ENCODE measurements at places on chromosomes 3 and 15.

- DNase-seq = no peak
Measured at GRCh38 chr3:151230646-151231045, 27.6 kb upstream of the GPR171 start.

GRCh38 chr3:128040660-128041059 lies 11.6 kb upstream of the SEC61A1 start:
- no peak for DNase-seq

GRCh38 chr3:165206454-165207266 lies 10.5 kb upstream of the SLITRK3 start:
- DNase-seq = peak; percentile 73

DNA sequence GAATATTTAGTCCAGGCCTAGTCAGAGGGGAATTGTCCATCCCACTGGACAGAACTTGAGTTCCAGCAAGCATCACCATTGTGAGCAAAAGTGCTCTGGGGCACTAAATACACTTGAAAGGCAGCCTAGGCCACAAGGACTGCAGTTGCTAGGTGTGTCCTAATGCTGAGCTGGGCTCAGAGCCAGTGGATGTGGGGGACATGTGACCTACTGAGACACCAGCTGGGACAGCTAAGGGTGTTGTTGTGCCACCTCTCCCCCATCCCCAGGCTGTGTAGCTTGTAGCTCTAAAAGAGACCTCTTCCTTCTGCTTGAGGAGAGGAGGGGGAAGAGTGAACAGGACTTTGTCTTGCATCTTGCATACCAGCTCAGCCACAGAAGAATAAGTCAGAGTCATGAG lies 120.9 kb downstream of the DTWD1 start:
- no peak for DNase-seq

- no peak for DNase-seq
Measured at GRCh38 chr3:157384031-157384430, 52.6 kb upstream of the PTX3 start.

GRCh38 chr3:46989146-46989810 lies 9.8 kb downstream of the NBEAL2 start:
- no peak for DNase-seq

DNA sequence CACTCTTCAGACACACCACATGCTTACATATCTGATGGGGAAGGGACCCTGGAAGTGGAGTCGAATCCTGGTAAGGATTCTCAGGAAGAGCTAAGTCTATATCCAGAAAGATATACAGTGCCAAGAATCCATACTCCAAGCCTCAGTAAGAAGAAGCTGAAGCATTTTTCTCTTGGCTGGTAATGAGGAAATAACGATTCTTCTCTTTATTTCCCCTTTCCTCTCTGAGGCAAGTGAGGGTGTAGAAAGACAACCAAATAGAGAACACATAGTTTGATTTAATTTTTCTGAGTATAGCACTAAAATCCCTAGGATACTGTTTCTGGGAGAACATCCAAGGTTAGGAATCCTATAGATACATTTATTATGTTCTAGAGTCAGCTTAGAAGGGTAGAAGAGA lies 857.3 kb downstream of the TUSC7 start:
- no peak for DNase-seq

DNA sequence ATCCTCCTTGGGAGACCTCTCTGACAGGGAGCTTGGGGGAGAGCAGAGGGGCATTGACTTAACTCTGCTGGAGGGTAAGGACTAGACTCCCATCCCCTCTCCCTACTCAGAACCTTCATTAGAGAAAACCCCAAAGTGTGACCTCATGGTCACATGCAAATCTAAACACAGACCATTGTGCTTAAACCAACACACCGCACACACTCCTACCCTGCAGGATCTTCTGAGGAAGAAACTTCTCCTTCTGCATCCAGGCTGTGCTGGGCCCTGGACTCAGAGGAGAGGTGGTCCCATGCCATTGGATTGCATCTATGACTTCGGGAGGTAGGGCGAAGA lies 805 bp upstream of the PARP16 start:
- DNase-seq = no peak

DNA sequence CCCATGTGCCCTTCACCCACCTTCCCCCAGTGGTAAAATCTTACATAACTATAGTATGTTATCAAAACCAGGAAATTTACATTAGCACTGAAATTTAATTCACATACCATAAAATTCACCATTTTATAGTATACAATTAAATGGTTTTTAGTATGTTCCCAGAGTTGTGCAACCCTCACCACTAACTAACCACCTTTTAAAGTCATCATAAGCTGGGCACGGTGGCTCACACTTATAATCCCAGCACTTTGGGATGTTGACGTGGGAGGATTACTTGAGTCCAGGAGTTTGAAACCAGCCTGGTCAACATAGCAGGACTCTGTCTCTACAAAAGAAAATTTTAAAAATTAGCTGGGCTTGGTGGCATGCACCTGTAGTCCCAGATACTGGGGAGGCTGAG lies 13.7 kb downstream of the FRMD5 start:
- no peak for DNase-seq

DNA sequence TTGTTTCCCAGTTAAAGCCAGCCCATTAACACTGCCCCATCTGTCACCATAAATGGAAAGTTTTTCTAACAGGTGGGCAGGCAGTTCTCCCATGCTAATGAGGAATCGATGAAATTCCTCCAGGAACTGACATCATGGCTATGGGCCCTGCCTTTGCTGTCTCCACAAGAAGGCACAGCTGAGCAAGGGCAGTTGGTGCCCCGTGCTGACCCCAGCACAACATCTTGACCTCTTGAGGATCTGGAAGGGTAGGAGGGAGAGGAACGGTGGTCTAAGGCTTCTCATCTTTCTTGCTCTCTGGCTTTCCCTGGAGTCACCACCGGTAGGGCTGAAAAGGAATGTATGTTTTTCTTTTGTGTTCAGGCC lies 46.7 kb downstream of the CHCHD6 start:
- no peak for DNase-seq

DNA sequence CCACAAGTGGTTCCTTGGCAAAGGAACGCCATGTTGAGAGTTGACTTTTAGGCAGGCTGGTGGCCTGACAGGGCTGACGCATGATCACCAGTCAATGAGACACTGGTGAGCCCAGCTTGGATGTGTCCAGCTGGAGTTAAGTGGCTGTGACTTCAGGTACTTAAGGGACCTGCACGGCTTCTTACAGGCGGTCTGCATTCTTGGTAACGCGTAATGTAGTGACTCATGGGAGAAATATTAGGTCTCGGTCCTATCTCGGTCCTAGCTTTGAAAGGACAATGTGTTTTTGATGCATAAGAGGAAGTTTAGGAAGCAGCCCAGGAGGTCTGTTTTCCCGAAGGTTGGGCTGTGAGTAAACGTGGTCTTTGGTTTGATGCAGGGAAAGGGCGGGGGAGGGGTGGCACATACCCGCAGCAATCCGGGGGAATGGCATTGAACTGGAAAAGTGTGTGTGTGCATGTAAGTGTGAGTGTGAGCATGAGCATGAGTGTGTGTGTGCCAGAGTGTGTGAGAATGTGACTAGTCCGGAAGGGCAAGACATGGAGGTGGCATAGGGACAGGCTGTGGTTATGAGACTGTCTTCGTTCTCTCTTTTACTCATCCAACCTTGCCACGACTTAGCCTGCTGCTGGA lies 55.3 kb downstream of the FAM43A start:
- DNase-seq = no peak

DNA sequence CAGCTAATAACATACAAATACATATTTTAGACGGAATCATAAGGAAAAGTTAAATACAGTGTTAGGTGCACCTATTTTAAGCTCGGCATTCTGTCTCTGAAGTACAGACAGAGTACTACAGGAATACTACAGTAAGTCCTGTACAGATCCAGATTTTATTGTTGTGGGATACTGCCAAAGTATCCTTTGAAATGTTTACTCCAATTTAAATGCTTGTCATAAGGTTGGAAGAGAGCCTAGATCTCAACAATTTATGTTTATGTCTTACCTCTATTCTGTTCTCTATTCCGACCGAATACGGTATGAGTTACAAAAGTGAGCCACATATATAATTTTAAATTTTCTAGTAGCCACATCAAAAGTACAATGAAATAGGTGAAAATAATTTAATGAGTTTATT lies 25.3 kb downstream of the PLD1 start:
- DNase-seq = no peak

GRCh38 chr3:5811016-5811415 lies 623.5 kb downstream of the EDEM1 start:
- DNase-seq = no peak

- DNase-seq = no peak
Measured at GRCh38 chr3:66092175-66092995, 53.7 kb upstream of the MAGI1 start.
